Right lobe of liver (tissue), 6 donors: ENCODE measurements at places on chromosomes 4 and X.
A peak's percentile ranks its signal among the peaks of the same experiment; 100 is the strongest.

DNA sequence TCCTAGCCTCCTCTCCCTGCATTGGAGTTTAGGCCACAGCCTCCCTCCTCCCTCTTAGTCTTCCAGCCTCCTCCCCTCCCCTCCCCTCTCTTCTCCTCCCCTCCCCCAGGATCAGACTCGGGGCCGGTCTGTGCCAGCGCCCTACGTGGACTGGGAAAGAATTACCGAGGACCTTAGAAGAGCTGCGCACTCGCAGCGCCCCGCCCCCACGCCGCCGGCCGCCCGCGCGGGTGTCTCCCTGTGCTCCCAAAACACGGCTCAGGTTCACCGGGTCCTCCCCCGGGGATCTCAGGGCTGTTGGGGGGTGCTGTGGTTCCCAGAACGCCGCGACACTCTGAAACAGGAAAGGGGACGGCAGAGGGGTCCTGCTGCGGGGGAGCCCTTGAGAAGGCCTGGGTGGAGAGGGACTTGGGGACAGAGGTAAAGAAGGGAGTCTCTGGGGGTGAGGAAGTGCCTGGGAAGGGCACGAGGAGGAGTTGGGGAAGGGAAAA, 122.3 kb upstream of the TBL1X start:
- peak; percentile 82 for DNase-seq

- no peak for DNase-seq
These were observed 1076.4 kb upstream of the PABPC4L start for GRCh38 chr4:135277980-135278315.

DNA sequence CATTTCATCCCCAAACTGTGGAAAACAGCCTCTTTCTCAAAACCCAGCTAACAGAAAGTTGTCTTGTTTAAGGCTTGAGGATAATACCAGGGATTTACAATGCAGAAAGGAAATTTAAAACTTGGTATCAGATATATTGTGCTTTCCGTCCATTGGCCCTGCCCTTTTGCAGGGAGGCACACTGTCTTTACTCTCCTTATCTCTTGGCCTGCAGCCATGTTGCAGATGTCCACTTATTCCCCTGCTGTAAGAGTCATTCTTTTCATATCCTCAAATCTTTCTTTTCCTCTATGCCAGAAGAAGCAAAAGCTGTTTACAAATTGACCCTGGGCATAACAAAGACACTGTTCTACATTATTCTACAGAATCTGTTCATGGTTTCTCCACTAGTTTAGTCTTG, 75.6 kb upstream of the DYNLT3 start:
- DNase-seq = no peak

DNA sequence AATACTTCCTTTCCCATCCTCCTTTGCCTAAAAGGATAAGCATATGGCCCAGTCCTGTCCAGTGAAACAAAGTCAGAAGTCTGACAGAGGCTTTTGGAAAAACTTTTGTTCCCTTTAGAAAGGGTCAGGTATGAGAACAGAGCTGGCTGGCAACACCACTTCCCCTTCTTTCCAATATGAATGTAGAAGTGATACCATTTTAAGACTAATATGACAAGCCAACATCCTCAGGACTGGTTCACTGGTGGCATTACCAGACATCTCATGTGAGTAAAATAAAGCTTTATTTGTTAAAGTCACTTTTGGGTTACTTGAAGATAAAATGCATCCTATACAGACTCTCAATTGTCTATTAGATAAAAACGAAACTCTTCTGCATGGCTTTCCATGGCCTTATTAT, 83.6 kb upstream of the PTCHD1 start:
- DNase-seq = no peak

- no peak for DNase-seq
These were observed 52.4 kb downstream of the ENPP6 start for GRCh38 chr4:184165291-184165690.
